ENCODE measurements at places on chromosomes 3 and 15.

DNA sequence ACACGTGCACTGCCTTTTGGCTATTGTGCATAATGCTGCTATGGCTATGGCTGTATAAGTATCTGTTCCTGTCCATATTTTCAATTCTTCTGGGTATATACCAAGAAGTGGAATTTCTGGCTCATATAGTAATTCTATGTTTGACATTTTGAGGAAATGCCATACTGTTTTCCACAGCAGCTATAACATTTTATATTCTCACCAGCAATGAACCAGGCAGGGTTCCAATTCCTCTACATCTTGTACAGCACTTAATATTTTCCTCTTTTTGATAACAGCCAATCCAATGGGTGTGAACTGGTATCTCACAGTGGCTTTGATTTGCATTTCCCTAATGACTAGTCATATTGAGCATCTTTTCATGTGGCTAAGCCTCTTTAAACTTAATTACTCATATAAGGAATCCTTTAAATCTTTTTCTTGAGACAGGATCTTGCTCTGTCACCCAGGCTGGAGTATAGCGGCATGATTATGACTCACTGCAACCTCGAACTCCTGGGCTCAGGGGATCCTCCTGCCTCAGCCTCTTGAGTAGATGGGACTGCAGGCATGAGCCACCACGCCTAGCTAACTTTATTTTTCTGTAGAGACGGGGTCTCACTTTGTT lies 38.1 kb upstream of the IGDCC4 start:
- no peak for DNase-seq

DNA sequence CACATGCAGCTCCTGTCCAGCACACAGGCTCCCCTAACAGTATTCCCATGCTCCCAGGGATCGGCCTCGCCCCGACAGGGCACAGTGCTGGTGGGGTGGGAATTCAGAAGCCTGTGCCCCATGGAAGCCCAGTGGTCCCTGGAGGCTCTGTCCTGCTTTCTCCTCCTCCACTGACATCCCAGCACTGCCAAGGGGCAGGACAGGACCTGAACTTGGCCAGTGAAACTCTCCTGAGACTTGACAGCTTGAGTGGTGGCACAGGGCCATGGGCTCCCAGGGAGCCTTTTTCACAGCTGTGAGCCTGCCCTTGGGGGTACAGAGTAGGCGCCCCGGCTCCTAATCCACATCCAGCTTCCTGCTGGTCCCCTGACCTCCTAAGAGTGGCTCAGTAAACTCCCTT lies 38.4 kb downstream of the IQSEC1 start:
- no peak for DNase-seq

DNA sequence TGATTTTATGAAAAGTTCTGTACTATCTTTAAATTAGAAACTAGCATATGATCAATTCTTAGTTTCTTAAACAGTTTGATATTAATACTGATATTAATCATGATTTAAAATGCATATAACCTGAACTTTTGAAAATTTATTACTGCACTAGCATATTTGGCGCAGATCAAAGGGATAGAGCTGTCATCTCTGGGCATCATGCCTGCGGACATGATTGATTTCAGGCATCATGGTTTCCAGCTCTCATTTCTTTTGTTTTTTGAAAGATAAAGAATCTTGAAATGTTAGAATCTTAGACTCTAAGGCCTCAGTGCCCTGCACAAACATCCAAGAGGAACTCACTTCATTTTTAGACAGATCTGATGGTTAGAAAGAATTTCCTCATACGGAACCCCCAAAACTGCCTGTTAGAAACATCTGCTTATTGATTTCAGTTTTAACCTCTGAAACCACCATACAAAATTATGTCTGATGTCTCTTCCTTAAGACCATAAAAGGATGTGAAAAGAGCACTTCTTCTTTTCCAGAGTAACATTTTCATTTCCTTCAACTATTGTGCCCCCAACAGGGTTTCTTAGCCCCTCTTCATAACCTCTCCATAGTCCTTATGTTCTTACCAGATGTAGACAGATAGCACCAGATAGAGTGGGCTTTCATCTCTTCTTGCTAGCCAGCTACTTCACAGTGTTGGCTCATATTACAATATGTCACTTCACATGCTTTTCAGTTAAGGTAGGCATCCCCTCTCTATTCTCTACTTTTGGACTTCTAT lies 110.8 kb downstream of the BBX start:
- no peak for DNase-seq

GRCh38 chr3:15456321-15456720 lies 28.9 kb downstream of the EAF1 start:
- no peak for DNase-seq

GRCh38 chr3:177263615-177264368 lies 66.5 kb upstream of the TBL1XR1 start:
- DNase-seq = no peak

- no peak for DNase-seq
These were observed 137.1 kb downstream of the IGF1R start for GRCh38 chr15:98785431-98785806.

GRCh38 chr3:159732172-159733111 lies 256.2 kb upstream of the IL12A start:
- no peak for DNase-seq

DNA sequence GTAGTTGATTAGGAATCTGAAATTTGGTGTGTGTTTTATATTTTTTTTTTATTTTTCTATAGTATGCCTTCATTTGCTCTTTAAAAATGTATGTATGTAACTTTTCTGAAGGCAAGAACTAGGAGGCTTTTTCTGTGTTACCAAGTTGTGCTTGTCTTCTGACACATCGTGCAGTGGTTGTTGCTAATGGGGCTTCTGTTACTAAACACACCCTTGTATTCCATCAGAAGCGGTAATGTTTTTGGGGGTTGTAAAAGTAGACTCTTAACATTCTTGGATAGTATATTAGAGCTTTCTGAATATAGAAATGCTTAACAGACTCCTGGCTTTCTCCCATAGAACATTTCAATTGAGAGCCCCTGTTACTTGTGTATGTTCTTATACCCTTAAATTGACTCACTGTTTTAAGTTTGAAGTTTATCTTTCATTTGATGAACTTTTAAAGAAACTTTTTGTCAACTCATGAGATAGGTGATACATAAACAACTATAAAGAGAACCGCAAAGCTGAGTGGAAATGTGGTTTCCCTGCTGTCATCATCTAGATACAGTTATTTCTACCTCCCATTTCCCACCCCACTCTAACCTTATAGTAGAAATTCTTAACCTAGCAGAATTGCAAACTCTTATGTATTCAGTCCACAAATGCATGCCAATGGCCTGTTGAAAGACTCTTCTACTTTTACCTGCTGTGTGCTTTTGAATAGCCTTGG lies 2.5 kb downstream of the TIPARP start:
- DNase-seq = peak; percentile 48

DNA sequence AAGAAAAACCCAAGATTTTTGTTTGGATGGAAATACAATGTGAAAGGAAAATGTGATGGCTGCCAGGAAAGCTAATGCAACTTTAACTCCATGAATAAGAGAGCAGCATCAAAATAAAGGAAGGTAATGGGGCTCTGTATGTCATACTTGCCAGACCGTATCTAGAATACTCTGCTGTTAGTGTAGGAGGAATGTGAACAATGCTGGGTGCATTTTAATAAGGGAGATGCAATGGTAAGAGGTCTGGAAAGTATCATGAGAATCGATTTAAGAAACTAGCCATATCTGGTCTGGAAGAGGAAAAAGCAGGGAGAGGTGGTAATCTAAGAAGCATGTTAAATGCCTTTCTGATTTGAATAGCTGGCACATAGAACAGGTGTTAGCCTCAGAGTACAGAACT lies 239.6 kb downstream of the GBE1 start:
- DNase-seq = no peak

GRCh38 chr15:42107473-42107872 lies 13.1 kb upstream of the PLA2G4D start:
- no peak for DNase-seq

GRCh38 chr3:165778891-165779290 lies 58.3 kb downstream of the BCHE start:
- DNase-seq = no peak

DNA sequence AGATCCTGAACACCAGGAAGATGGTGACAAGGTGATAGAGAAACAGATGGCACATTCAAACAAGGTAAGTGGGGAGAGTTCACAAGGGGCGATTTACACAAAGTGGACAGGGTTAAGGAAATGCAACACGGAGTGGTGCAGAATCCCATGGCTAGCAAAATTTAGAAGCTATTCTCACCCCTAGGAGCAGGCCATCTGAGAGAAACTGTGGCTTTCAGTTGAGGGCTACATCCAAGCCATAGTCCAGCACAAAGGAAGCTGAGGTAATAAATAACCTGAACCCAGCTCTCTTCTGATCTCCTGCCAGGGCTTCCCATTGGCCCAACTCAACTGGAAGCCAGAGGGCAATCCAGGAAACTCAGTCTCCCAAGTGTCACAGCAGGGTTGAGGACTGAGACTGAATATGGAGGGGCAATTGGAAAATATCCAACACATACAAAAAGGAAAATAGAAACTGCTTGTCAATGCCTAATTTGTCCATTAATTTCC lies 1.2 kb upstream of the ZNF445 start:
- no peak for DNase-seq

DNA sequence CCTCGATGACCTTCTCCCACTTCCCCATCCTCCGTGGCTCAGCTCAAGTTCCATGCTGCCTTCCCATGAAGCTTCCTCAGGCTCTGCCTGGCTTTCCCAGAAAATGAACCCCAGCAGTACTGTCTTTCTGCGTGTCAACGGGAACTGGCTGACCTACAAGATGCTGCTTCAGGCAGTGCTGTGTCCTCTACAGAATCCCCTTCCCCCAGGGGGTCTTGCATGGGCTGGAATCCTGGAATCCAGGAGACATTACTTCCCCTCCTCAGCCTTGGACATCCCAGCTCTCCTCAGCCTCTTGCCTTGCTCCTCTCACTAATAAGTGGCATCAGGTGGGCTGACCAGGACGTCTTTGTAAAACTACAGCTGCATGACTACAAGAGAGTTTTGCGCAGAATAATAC lies 5.4 kb downstream of the CCDC12 start:
- no peak for DNase-seq

DNA sequence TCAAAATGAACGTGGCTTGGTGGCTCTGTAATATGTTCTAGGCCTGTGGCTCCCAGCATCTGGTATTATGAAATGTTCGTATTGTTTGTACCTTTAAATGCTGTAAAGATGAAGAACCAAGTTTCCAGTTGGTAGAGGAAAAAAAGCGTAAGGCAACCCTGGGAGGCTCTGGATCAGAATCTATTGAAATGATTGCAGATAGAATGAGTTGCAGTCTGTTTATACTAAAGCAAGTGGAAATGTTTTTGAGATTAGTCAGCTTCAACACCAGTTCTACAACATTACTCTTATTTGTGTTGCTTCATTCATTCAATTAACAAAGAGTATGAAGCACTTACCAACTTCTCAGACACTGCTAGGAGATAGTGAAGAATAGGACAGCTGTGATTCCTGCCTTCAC lies 5.3 kb downstream of the ARL6IP5 start:
- DNase-seq = no peak

GRCh38 chr3:184361932-184362667 lies 590 bp downstream of the POLR2H start:
- peak; percentile 20 for DNase-seq

DNA sequence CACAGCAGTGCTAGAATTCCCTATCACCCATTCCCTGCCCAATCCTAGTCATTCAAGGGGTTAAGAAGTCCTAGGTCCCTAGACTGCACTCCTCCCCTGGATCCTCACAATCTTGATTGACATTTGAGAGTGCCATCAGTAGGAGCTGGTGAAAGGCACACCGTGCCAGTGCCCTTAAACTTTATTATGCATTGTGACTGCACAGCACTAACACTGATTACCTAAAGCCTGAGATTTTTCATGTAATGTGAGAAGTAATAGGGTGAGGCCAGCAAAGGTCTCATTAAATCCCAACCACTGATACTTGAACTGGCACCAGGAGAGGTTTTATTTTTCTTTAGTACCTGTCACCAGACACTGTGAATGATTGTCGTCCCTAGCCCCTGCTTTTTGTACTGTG lies 16.3 kb downstream of the GXYLT2 start:
- DNase-seq = no peak

DNA sequence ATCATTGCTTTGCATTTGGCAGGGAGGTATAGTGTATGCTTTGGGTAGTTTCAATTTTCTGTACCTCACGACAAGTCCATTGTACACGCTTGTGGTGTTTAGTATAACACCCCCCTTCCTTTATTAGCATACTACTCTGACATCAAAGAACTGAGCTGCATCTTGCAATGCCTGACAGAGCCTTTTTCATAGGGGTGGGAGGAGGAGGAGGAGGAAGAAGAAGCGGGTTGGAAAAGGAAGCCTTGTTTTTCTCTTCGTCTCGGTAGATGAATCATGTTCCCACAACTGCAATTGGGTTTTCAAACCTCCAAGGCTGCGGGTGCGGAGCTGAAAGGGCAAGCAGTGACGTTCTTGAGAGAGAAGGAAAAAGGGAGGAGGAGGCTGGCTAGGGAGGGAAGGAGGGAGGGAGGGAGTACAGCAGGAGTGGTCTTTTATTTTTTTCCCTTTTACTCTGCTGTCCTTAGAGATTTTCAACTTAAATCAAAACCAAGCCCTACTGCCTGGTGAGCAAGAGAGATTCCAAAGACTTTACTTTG lies 175.7 kb downstream of the KLHL25 start:
- peak; percentile 42 for DNase-seq

DNA sequence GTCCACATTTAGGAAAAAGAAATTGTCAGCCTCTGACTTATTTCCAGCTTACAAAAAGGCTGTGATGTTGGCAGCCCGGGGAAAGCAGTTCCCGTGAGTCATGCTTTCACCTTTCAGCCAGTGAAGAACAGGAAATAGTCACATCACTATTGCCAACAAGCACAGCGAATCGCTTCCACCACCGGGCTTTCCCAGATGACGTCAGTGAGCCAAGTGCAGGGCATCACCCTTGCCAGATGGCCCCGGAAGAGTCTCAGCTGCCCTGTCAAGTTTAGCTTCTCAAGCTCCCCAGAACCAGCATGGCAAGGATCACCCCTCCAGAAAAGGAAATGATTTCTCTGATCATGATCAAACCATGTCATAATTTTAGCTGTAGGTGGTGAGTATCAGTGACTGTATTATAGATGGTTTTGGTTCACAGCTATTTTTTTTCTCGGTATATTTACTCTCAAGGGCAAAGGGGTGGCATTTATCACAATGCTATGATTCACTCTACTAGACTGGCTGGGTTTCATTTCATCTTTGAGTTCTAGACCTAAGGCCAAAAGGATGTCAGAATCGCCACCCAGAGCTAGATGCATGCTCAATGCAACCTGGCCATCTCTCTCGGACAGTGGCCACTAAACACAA lies 32.9 kb downstream of the B3GNT5 start:
- peak; percentile 90 for DNase-seq

GRCh38 chr15:85172846-85173490 lies 191.3 kb downstream of the PDE8A start:
- no peak for DNase-seq

DNA sequence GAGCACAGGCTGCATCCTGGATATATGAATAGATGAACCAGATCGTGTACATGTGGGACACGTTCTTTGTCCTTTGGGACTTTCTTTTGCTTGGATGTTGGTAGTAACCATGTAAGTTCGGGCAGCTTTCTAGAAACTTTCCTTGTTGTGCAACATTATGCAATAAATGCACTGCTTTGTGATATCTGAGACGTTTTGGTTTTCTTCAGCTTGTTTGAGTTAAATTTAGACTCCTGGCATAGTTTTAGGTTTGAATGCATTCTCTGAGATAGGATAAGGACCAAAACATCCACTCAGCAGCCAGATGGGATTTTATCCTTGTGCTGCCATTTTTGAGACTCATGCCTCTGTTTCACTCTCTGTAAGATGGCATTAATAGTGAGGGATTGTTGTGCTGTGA lies 158.9 kb downstream of the IGF1R start:
- no peak for DNase-seq
